ENCODE measurements at places on chromosomes 1 and 21.

DNA sequence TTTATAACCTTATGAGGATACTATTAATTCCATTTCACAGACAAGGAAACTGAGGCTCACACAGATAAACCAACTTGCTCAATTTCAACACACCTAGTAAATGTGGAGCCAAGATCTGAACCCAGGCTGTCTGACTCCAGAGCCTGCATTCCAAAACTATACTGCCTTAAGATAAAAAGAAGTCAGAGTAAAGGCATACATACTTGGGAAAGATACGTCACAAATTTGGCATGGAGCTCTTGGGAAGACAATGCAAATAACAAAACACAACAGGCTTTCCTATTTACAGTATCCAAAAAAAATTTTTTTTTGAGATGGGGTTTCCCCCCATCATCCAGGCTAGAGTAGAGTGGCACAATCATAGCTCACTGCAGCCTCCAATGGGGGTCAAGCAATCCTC is 5.9 kb downstream of the AKT3 start:
- no peak for DNase-seq

- no peak for DNase-seq
These were observed 876.6 kb downstream of the MRPL39 start for GRCh38 chr21:24730661-24731060.

GRCh38 chr21:25925936-25926335 is 191.2 kb downstream of the GABPA start:
- DNase-seq: no peak

- no peak for DNase-seq
These were observed 26.7 kb downstream of the PIGM start for GRCh38 chr1:160005070-160005469.

DNA sequence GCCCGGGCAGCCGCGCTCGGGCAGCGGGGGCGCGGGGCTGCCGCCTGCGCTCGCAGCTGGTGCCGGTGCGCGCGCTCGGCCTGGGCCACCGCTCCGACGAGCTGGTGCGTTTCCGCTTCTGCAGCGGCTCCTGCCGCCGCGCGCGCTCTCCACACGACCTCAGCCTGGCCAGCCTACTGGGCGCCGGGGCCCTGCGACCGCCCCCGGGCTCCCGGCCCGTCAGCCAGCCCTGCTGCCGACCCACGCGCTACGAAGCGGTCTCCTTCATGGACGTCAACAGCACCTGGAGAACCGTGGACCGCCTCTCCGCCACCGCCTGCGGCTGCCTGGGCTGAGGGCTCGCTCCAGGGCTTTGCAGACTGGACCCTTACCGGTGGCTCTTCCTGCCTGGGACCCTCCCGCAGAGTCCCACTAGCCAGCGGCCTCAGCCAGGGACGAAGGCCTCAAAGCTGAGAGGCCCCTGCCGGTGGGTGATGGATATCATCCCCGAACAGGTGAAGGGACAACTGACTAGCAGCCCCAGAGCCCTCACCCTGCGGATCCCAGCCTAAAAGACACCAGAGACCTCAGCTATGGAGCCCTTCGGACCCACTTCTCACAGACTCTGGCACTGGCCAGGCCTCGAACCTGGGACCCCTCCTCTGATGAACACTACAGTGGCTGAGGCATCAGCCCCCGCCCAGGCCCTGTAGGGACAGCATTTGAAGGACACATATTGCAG is 3.0 kb downstream of the ARTN start:
- DNase-seq: no peak

- no peak for DNase-seq
These were observed 77.2 kb downstream of the NRIP1 start for GRCh38 chr21:14987370-14988170.

- DNase-seq: no peak
These were observed 1.4 kb upstream of the ZC3H12A start for GRCh38 chr1:37472994-37473393.

GRCh38 chr1:45097944-45098343 is 85.9 kb downstream of the UROD start:
- no peak for DNase-seq

- no peak for DNase-seq
These were observed 15.0 kb downstream of the PIK3C2B start for GRCh38 chr1:204479387-204480136.

DNA sequence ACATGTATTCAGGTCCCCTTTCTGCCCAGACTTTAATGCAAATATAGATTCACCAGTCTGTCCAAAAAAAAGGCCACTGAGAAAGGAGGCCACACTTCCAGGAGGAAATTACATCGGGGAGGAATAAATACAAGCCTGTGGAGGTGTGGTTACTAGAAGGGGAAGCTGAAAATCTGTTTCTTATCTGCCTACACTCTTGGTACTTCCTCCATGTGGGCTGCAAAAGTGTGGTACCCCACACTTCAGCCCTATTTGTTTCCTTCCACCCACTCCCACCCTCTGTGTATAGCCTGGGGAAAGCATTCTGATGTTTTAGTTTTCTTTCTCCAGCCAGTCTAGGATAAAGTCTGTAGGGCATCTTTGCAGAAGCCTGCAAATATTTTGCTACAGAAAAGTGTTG is 38.4 kb downstream of the UTP25 start:
- DNase-seq: no peak

DNA sequence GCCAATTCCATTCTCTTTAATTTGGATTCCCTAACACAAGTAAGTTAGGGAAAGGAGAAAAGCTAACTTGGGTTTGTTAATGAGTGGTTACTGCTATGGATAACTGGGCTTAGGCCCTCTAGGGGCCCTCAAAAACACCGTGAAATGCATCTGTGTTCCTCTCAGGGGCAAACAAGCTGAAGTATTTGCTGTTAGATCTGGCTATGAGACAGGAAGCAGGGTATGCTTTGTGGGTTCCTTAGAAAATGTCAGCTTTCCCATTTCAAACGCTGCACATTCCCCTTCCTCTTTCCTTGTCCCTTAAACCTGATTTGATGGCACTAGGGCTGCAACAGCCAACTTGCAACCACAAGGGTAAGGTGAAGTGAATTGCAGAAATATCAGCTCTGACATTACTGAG is 5.7 kb upstream of the CAP1 start:
- no peak for DNase-seq

DNA sequence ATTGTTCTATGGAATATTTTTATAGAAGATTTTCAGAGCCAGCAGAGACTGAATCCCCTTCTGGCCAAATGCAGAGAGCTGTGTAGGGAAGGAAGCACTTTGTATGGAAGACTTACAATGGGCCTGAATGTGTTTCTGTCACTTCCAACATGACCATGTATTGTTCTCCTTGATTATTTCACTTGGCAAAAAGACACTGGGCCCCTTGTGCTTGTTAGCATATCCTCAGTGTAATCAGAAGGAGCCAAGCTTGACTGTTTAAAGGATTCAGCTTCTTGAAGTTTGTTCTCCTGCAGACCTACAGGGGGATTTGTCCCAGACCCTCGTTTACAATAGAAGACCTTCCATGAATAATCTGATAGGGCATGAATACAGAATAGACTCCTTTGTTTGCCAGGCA is 48.1 kb upstream of the UBE2U start:
- DNase-seq: no peak

GRCh38 chr1:168202941-168203654 is 22.7 kb upstream of the SFT2D2 start:
- no peak for DNase-seq

DNA sequence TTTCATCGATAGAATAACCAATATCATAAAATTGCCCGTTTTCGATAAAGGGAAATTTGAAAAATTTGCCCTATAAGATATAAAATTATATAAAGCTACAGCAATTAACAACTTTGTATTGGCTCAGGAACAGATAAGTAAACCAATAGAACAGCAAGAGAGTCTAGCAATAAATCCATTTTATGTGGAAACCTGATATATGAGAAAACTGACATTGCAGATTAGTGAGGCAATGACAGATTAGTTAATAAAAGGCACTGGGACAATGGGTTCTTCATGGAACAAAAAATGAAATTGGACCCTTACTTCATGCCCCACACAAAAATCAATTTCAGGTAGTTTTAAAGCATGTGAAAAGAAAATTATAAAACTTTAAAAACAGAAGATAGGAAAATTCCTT is 169.9 kb upstream of the ST6GALNAC5 start:
- no peak for DNase-seq

DNA sequence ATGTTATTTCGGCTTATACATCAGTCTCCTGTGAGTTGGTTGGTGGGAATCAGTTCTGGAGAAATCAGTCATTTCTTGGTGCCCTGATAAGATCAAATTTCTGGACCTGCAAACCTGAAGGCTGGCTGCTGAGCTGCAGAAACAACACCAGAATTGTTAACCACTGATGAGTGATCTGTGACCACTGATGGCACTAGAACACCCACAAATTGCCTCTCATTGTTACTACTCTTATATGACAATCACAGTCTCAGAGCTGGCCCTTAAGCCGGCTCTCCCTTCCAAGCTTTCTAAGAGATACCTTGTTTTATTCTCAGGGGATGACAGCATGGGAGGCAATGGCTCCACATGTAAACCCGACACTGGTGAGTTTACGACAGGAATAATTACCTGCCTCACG is 1.9 kb downstream of the C1orf162 start:
- DNase-seq: no peak

DNA sequence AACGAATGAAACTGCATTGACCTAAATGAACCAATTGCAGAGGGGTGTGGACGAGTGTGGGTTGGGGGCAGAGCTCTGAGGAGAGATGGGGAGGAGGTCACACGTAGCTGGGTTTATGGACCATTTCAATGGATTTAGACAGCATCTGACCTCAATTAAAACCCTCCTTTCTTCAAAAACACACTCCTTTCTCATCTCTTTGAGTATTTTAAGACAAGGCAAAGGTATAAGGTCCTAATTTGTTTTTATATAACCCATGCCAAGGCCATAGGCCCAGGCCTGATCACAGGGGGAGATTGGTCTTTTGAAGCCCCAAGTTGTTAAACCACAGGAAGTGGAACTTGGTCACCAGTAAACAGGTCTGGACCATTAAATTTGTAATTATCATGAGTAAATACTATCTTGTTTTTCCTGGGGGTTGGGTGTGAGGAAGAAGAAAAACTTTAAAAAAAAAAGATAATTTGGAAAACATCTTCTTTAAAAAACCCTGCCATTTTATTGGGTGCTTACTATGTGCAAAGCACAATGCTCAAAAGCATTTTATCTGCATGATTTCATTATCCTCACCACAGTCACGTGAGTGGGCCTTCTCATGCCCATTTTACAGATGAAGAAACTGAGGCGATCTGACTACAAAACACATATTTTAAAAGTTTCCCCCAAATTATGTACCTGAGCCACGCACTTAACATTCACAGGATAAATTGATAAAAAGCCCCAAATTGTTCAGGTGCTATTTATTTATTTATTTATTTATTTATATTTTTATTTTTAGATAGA is 8.9 kb upstream of the INAVA start:
- DNase-seq: no peak

GRCh38 chr1:41977326-41977725 is 58.6 kb upstream of the HIVEP3 start:
- DNase-seq: no peak

GRCh38 chr1:153799566-153800465 is 24.6 kb downstream of the SLC27A3 start:
- DNase-seq: no peak

- DNase-seq: no peak
These were observed 8.0 kb upstream of the NAV1 start for GRCh38 chr1:201530741-201531531.

GRCh38 chr1:87154384-87154783 is 174.3 kb upstream of the LMO4 start:
- DNase-seq: no peak

DNA sequence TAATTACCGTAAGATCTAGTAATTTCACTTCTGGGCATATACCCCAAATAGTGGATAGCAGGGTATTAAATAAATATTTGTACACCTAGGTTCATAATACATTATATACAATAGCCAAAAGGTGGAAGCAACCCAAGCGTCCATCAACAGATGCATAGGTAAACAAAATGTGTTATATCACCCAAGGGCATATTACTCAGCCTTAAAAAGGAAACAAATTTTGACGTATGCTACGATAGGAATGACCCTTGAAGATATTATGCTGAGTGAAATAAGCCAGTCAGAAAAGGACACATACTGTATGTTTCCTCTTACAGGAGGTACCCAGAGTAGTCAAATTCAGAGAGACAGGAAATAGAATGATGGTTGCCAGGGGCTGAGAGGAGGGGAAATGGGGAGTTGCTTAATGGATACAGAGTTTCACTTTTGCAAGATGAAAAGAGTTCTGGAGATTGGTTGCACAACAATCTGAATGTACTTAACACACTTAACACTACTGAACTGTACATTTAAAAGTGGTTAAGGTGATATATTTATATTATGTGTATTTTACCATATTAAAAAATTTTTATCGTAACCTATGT is 36.6 kb upstream of the KCTD3 start:
- no peak for DNase-seq

DNA sequence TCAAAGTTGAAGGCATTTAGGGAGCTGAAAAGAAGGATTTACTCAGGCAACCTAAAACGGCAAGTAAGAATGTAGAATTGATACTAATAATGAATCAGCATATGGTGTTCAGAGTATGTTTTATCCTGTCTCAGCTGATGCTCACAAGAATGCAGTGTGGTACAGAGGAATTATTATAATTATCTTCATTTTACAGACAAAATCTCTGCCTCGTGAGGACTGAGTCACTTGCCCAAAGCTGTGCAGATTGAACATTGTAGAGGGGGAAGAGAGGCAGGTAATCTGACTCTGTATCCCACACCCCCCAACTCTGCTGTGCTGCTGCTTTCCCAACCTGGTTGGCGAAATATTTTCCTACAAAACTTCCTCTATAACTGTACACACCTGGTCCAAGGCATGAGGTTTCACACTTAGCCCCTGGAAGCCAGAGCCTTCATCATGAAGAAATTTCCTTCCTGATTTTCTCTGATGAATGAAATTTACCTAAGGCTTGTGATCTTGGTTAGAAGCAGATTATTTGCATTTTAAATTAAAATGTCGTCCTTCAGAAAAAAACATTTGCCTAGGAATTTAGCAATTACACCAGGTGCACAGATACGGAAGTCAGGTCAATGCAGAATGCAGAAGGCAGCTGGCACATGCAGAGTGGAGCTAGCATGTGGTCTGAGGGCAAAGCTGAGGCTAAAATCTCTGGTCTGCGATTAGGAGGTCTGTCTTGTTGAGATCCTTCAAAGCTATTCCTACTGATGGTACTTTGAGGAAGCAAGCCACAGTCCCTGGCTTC is 52.8 kb downstream of the DPT start:
- DNase-seq: no peak

Data from right renal cortex interstitium (tissue), 3 donors.